ENCODE measurements at places on chromosomes 16 and 17. TPM values are rescaled to one million over a fixed set of nuclear protein-coding genes. Genes with fewer than 3 reads are reported as not detected.

Gene PAM16
- 22.4 TPM for total RNA-seq

- DNase-seq = no peak
- peaks cover 7% of the 10 kb centered on the region for H3K4me1 ChIP-seq
- H3K36me3 ChIP-seq = no peaks in the 10 kb centered on the region
- H3K27ac ChIP-seq = no peak overlapping the region
- no peak overlapping the region for H3K4me3 ChIP-seq
These were observed 12.8 kb downstream of the DNAH9 start for GRCh38 chr17:11610999-11611566.

DNA sequence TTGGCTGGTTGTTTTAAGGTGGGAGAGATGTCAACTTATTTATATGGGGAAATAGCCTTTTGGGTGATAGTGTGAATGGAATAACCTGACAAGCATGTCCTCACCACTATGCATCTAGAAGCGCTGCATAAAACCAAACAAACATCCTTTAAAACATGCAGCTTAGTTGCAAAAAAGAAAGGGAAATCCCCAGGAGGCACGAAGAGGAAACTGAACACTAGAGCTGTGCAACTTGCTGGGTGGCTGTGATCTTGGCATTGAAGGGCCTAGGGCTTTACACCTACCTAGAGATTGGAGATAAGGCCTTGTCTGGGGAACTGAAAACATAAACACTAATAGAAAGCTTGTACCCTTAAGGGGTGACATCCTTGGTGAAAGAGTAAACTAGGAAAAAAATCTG, 7.3 kb downstream of the C16orf54 start:
- no peaks in the 10 kb centered on the region for H3K4me1 ChIP-seq
- H3K27me3 ChIP-seq = peaks cover 44% of the 10 kb centered on the region
- DNase-seq = no peak
- no peak overlapping the region for H3K27ac ChIP-seq
- no peak overlapping the region for H3K4me3 ChIP-seq
- no peaks in the 10 kb centered on the region for H3K36me3 ChIP-seq

- no peaks in the 10 kb centered on the region for H3K4me1 ChIP-seq
- no peak overlapping the region for H3K4me3 ChIP-seq
- DNase-seq = no peak
- no peaks in the 10 kb centered on the region for H3K36me3 ChIP-seq
- peaks cover 20% of the 10 kb centered on the region for H3K27me3 ChIP-seq
- no peak overlapping the region for H3K27ac ChIP-seq
These were observed 4.3 kb upstream of the NTN1 start for GRCh38 chr17:9016941-9017552.

GRCh38 chr17:66855204-66855603, 20.3 kb downstream of the CACNG5 start:
- DNase-seq = no peak
- peaks cover 34% of the 10 kb centered on the region for H3K27me3 ChIP-seq
- H3K4me1 ChIP-seq = peaks cover 3% of the 10 kb centered on the region
- no peak overlapping the region for H3K27ac ChIP-seq
- peaks cover 3% of the 10 kb centered on the region for H3K36me3 ChIP-seq

DNA sequence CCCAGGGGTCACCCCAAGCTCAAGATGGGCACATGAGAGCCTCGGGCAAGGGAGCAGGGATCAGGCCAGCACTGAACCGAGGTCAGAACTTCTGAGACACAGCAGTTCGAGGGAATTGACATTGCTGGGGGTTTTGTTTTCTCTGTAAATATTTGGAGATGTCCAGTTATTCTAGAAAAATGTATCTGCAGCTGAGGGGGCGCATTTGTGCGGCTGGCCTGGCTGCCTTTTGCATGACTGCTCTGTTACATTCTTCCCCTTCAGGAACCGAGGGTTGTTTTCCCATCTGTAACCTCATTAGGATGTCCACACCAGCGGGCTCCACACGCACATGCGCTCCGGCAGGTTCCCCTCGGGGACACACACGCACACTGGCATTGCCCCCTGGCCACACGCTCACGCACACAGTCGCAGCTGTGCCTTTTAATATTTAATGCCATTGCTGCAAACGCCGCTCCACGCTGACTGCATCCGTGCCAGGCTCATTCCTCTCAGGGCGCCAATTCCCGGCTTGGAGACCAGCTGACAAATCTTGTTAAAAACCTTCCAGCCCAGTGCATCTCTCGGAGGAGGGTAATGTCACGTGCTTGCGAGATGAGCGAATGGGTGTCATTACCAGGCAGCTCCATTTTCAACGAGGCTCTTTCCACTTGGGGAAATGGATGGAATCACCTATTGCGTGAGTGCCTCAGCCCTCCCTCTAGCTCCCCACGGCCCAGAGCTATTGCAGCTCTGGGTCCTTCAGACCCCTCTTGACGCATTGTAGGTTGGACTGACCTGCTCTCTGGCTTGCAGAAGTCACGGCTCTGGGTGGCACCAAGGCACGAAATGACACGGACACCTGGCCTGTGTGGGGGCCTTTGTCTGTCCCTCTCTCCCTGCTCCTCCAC, 13.1 kb downstream of the CCR7 start:
- no peaks in the 10 kb centered on the region for H3K27me3 ChIP-seq
- H3K4me3 ChIP-seq = peak overlapping the region; percentile 52
- peak; percentile 96 for DNase-seq
- H3K27ac ChIP-seq = peak overlapping the region; percentile 99

Gene IGSF6
- not detected for total RNA-seq

Gene ACE
- 0.68 TPM for total RNA-seq

Gene TM4SF5
- not detected for total RNA-seq

GRCh38 chr16:71249399-71249798, 18.9 kb upstream of the HYDIN start:
- DNase-seq = no peak
- H3K27ac ChIP-seq = no peak overlapping the region
- peaks cover 2% of the 10 kb centered on the region for H3K27me3 ChIP-seq
- no peaks in the 10 kb centered on the region for H3K4me1 ChIP-seq
- H3K4me3 ChIP-seq = no peak overlapping the region

DNA sequence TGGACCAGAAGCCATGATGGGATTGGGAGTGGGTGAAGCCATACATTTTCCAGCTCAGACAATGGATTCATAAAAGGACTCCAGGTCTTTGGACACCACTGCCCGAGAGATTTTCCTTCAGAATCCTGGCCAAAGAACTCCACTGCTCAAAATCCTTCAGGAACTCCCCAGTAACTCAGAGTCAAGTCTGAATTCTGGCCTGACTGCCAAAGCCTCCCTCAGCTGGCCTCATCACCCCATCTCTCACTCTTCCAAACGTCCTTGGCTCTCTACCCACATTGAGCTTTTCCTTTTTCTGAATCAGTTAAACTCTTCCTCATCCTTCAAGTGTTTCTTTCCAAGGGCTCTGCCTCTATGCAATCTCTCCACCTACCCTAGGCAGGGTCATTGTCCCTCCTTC, 1.2 kb upstream of the SEPTIN1 start:
- peaks cover 12% of the 10 kb centered on the region for H3K4me1 ChIP-seq
- H3K4me3 ChIP-seq = no peak overlapping the region
- no peaks in the 10 kb centered on the region for H3K36me3 ChIP-seq
- DNase-seq = no peak
- H3K27me3 ChIP-seq = no peaks in the 10 kb centered on the region
- H3K27ac ChIP-seq = no peak overlapping the region

DNA sequence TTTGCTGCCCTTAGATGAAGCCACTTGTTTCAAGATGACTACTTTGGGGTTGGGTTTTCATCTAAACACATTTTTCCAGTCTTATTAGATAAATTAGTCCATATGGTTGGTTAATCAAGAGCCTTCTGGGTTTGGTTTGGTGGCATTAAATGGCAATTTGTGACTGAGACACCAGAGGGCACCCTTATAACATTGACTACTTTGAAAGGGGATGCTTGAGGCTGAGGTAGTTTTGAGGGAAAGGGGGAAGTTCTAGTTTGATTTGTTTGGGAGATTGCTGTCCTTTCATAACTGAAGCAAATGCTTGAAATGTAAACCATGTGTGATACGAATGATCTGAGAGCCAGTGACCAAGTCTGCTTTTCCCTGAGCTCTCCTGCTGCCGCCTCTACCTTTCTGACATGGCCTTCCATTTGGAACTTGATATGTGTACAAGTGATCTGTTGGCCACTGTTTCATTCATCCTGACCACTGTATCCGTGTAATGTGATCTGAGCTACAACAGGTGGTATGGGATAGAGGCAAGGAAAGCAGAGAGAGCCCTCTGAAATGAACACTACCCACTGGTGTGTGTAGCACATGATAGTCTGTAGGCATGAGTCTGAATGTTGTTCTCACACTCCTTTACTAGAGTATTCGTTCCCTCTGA, 5.8 kb upstream of the RARA start:
- DNase-seq = no peak
- peaks cover 41% of the 10 kb centered on the region for H3K4me1 ChIP-seq
- H3K36me3 ChIP-seq = no peaks in the 10 kb centered on the region

- no peaks in the 10 kb centered on the region for H3K4me1 ChIP-seq
- DNase-seq = no peak
- peaks cover 5% of the 10 kb centered on the region for H3K27me3 ChIP-seq
- no peaks in the 10 kb centered on the region for H3K36me3 ChIP-seq
- H3K27ac ChIP-seq = no peak overlapping the region
These were observed 401 bp upstream of the KRTAP4-5 start for GRCh38 chr17:41150026-41150425.

DNA sequence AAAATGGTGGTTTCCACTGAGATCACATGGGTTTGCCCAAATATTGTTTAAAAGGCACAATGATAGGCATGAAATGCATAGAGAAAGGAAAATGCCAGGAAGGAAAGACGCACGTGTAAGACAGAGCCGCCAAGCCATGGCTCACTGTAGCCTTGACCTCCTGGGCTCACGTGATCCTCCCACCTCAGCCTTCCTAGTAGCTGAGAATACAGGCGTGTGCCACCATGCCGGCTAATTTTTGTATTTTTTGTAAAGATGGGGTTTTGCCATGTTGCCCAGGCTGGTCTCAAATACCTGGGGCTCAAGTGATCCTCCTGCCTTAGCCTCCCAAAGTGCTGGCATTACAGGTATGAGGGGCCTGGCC, 4.0 kb downstream of the BHLHA9 start:
- DNase-seq = no peak
- peaks cover 3% of the 10 kb centered on the region for H3K27me3 ChIP-seq
- H3K27ac ChIP-seq = no peak overlapping the region

Gene OR3A3
- total RNA-seq = not detected

Gene MEIOB
- total RNA-seq = 1.3 TPM

Gene PIEZO1
- 209 TPM for total RNA-seq

- H3K36me3 ChIP-seq = peaks cover 33% of the 10 kb centered on the region
- H3K4me3 ChIP-seq = peak overlapping the region; percentile 94
- peaks cover 77% of the 10 kb centered on the region for H3K4me1 ChIP-seq
- peak overlapping the region; percentile 100 for H3K27ac ChIP-seq
These were observed 5.0 kb downstream of the NFE2L1 start for GRCh38 chr17:48052956-48053757.

DNA sequence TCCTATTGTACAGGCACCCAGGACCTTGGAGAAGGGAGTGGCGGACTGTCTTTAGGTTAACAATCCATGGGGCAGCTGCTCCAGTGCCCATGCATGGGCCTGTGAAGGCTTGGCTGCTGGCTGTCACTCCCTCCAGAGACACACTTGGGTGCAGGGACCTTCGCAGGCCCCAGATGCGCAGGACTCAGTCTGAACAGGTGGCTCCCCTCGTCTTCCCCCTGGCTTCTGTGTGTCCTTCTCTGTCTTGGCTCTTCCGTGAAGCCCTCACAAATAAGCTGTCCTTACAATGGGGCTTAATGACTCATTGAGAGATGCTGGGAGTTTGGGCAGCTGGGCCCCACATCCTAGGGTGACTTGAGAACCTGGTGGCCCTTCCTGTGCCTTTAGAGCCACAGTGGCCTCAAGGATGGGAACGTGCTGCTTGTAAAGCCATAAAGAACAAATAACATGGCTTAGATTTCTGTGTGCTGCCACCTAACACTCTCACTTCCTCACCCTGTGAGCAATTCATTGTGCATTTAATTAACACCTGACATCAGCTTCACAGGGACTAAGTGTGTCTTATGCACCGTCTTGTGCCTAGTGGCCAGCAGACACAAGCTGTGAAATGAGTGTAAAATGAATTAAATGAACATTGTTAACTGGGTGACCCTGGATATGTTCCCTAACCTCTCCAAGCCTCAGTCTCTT, 340.7 kb downstream of the SNX29 start:
- H3K36me3 ChIP-seq = peaks cover 3% of the 10 kb centered on the region
- no peak for DNase-seq
- peaks cover 11% of the 10 kb centered on the region for H3K4me1 ChIP-seq
- H3K4me3 ChIP-seq = no peak overlapping the region
- H3K27me3 ChIP-seq = no peaks in the 10 kb centered on the region

Gene TRPV3
- 0.27 TPM for total RNA-seq

- no peak overlapping the region for H3K27ac ChIP-seq
- H3K4me1 ChIP-seq = no peaks in the 10 kb centered on the region
- no peaks in the 10 kb centered on the region for H3K36me3 ChIP-seq
- DNase-seq = peak; percentile 4
These were observed 15.4 kb downstream of the FBXO31 start for GRCh38 chr16:87368029-87368770.

Gene OSGIN1
- 2.5 TPM for total RNA-seq

Gene SHBG
- 0.67 TPM for total RNA-seq

GRCh38 chr17:66275651-66276050, 26.8 kb upstream of the PRKCA start:
- peaks cover 2% of the 10 kb centered on the region for H3K36me3 ChIP-seq
- H3K4me3 ChIP-seq = no peak overlapping the region
- DNase-seq = no peak
- H3K27ac ChIP-seq = peak overlapping the region; percentile 95

Gene PCGF2
- 50.7 TPM for total RNA-seq

DNA sequence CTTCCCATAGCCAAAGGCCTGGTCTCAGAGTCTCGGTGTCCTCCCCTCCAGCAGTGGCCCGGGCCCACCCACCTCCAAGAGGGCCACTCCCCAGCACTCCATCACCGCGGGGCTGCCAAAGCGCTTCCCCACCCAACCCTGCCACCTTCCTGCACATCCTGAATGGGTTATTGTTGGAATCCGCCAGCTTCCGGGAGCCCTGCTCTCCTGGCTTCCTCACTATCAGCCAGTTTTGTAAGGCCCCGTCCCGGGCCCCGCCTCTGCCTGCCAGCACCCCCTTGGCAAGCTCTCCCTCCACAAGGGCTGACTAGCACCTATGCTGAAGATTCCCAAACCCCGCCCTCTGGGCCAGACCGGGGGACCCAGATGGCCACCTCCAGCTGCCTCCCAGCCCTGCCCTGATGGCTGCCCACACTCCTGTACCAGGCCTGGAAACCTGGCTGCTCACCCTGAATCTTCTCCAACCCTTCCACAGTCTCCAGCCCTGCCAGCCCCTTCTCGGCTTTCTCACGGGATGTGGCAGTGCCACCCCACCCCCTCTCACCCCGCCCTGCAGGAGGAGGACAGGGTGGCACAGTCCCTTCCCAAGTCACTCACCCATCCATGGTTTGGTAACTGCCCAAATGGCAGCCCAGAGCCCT, 14.4 kb downstream of the MYBBP1A start:
- H3K36me3 ChIP-seq = peaks cover 13% of the 10 kb centered on the region
- DNase-seq = no peak
- H3K27ac ChIP-seq = no peak overlapping the region
- no peak overlapping the region for H3K4me3 ChIP-seq
- H3K27me3 ChIP-seq = no peaks in the 10 kb centered on the region

GRCh38 chr17:55895112-55895759, 144.4 kb downstream of the PCTP start:
- H3K27ac ChIP-seq = no peak overlapping the region
- H3K4me3 ChIP-seq = no peak overlapping the region
- no peak for DNase-seq
- H3K36me3 ChIP-seq = no peaks in the 10 kb centered on the region
- no peaks in the 10 kb centered on the region for H3K27me3 ChIP-seq
- H3K4me1 ChIP-seq = no peaks in the 10 kb centered on the region
